ENCODE measurements at places on chromosomes 12 and 14.

DNA sequence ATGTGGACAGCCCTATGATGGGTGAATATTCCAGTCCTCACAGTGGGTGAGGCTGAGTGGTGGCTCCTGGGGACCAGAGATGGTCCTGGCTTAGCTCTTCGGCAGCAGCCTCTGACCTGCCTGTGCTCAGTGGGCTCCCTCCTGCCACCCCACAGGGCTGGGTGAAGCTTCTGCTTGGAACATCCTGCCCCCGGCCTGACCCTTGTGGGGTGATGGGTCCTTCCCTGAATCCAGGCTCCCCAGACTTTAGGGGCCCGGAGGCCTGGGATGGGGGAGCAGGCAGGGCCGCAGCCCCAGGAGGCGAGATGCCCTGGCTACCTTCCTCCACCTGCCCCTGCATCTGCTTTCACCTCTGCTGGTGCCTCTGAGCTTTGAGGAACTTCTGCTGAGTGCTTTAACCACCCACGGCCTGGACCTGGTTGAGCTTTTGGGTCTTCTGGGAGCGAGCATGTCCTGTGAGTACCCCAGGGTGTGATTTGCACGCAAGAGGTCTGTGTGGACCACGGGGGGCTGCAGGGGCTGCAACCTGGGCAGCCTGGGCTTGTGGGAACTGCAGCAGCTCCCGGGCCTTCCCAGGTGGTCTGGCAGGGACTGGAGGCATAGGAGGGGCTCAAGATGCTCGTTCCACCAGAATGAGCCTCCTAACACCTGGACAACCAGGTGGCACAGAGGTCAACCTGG lies 159.5 kb downstream of the KIF26A start:
- DNase-seq, result no peak

DNA sequence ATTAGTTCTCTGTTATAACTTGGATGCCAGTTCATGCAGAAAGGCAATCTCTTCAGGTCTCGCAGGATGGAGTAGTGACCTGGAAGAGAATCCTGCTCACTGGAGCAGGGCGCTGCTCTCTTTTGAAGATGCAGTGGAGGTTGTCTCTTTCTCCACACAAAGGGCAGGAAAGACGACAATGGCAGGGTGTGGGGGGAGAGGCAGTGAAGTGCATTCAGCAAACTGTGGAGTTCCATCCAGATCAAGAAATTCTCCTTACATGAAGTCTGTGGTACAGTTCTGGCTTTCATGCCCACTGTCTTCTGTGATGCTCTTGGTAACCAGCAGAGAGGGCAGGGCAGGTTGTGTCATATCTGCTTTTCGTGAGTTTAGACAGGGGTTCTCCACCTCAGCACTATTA lies 6.6 kb upstream of the PPP2R5C start:
- no peak for DNase-seq

DNA sequence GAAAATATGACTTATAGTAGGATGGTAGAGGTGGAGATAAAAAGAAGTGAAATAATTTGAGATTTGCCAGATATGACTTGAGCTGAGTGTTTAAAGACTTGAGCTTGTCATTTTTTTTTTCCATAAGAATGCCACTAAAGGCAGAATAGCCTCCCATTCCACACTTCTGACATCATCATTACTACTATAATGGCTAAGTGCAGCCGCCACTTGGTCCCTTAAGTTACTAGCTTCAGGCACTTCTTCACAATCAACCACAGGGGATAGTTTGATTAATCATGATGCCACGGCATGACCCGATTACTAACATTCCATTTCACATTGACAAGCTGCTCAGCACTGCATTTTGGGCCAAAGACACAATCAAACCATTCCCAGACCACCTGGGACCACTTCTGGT lies 127.9 kb downstream of the EFCAB11 start:
- DNase-seq, result no peak

DNA sequence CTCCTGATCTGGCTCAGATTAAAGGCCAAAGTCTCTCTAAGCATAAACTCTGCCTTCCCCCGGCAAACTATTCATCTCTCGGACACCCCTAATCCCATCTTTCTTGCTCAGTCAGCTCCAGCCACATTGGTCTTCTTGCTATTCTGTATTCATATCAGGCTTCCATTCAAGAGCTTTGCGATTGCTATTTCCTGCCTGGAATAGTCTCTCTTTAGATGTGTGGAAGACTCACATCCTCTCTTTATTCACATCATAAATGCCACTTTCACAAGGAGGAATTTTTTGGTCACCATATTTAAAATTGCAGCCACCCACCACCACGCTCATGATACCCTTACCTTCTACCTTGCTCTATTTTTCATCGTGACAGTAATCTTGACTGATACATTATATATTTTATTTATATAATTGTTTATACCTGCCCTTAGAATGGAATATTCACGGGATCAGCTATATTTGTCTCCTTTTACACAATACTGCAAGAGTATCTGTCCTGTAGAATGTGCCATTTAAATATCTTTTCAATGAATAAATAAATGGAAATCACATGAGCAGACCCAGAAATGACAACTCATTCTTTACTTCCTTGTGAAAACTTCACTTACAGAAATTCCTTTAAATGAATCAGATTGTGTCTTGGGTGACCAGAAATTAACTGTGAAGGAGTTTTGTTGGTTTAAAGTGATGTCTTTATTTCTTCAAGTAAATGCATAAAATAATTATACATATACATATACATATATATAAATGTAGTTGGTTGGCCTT lies 780.6 kb upstream of the FLRT2 start:
- DNase-seq, result peak; percentile 13

DNA sequence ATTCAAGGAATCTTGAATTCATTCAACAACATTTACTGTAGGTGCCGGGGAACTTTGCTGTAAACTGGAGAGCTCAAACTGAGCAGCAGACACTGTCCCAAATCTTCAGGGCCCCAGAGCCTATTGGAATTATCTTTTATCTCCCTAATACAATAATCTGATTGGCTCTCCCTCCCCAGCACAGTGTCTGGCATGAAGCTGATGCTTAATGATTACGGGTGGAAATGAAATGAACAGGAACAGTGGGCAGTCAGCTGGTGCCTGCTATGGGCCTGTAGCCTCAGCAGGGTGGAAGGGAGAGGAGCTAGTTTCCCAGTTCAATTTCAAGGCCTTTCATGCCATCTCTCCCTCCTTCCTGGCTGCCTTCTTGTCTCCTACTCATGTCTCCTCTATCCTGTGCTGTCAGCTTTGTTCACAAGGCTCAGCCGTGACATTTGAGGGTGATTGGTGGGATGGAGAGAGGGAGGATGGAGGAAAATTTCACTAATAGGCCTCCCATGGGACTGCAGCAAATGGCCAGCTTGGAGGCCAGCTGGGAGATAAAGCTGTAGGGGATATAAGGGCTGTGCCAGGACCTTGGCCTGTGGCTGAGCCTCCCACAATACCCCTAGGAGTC lies 4.3 kb upstream of the RAPGEF3 start:
- no peak for DNase-seq

GRCh38 chr12:71567537-71567936 lies 96.1 kb downstream of the ZFC3H1 start:
- DNase-seq, result no peak

Data from choroid plexus epithelial cell (primary cell).